ENCODE measurements at places on chromosomes 13 and 19.

GRCh38 chr19:13929340-13929739 lies 8.9 kb downstream of the PODNL1 start:
- no peak for DNase-seq

GRCh38 chr13:24145674-24146073 lies 14.8 kb upstream of the SPATA13 start:
- no peak for DNase-seq

GRCh38 chr13:109275852-109276251 lies 510.5 kb downstream of the IRS2 start:
- no peak for DNase-seq

DNA sequence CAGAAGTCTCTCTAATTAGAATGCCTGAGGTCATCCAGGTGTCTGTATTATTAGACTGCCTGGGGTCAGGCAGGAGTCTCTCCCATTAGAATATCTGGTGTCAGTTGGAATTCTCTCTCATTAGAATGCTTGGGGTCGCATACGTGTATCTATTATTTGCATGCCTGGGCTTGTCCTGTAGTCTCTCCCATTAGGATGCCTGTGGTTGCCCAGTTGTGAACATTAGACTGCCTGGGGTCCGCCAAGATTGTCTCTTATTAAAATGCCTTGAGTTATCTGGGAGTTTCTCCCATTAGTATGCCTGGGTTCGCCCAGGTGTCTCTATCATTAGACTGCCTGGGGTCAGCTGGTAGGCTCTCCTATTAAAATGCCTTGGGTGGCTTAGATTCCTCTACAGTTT lies 1494.7 kb downstream of the UQCRFS1 start:
- DNase-seq, result no peak

GRCh38 chr13:62087124-62087523 lies 671.5 kb upstream of the PCDH20 start:
- DNase-seq, result no peak

DNA sequence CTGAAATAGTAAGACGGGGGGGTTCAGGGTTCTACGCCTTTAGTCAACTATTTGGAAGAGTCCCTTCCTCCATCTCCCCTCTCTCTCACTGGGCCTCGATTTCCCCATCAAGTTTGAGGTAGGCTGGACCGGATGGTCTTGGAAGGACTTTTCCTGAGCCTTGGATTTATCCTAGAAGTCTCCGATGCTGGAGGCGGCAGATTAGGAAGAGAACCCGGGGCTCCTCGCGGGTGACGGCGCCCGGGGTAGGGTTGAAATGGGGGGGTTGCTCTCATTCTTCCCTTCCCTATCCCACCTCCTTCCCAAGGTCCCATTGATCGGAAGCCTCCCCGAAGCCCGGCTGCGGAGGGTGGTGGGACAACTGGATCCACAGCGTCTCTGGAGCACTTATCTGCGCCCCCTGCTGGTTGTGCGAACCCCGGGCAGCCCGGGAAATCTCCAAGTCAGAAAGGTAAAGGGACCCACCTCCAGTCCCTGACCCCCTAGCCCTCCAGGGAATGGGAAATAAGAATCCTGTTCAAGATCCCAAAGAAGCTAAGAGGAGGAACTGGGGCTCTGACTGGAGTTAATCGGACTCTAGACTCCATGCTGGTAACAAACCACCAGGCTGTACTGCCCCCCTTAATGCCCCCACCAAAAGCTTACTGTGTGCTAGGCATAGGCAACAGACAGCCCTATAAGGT lies 781 bp downstream of the QPCTL start:
- DNase-seq, result peak; percentile 56

- peak; percentile 13 for DNase-seq
Observed at GRCh38 chr13:46387064-46387851, at the start of gene RUBCNL. Gene RUBCNL, minus strand, starts transcription at chr13:46387252. Its CDS starts 14,777 bp downstream, at chr13:46372475.

DNA sequence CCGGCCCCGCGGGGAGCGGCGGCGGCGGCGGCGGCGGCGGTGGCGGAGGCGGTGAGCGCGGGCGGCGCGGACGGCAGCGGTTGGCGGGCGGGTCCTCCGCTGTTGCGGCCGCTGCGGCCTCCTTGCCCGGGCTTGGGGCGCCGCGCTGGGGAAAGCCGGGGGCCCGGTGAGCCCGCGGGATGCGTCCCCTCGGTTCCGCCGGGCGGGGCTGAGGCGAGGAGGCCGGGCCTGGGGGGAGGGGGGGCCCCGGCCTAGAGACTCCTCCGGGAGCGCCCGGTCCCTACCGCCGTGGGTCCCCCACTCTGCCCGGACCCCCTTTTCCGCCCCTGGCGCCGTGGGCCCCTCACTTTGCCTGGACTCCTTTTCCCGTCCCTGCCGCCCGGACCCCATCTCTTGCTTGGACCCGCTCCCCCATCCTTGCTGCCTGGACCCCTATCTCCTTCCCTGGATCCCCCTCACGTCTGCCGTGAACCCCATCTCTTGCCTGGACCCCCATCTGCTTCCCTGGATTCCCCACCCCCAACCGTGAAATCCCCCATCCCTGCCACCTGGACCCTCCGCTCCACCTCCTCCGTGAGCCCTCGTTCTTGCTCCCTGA lies 28.6 kb upstream of the NDUFS7 start:
- no peak for DNase-seq

DNA sequence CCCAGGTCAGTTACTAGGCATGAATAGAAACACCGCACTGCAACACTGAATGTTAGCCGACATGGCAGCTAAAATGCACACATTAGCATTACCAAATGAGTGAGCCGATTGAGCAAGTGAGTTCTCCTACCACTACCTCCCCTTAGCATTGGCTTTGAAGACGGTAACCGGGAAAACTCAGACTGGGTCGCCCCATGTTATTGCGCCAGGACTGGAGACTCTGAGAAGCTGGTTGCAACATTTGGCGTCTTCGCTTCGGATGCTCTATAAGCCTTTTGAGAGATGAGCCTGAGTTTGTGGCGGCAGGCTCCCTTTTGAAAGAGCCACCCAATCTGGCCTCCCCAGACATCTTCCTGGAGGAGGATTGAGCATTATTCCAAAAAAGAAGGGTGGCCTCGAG lies 68.5 kb upstream of the POMP start:
- DNase-seq, result no peak

DNA sequence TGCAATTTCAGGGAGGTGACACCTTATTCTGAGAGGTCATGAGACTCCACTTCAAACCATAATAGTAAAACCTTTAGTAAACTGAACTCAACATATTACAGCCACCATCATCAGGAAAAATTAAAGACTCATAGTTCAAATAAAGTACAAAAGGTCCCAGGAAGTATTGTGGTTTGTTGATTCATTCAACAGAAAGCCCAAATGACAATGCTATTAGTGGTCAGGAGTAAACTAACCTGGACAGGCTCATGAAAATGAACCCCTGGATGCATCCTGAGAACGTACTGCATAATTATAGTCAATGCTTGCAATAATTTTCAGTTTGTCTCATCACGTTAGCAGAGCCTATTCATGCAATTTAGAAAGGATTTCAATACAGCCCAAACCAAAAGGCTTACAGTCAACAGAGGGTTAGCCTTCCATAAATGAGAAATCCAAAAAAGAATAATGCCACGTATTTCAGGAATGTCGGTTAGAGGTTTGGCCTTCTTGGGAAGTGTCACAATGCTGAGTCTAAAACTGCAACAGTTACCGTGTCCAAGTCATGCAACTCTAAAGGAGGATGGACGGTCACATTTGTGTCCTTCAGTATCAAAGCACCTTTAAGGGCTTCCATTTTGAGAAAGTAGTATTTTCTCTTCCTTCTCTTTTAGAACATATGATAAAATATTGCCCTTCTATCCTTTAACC lies 280.8 kb downstream of the ABCC4 start:
- DNase-seq, result no peak

DNA sequence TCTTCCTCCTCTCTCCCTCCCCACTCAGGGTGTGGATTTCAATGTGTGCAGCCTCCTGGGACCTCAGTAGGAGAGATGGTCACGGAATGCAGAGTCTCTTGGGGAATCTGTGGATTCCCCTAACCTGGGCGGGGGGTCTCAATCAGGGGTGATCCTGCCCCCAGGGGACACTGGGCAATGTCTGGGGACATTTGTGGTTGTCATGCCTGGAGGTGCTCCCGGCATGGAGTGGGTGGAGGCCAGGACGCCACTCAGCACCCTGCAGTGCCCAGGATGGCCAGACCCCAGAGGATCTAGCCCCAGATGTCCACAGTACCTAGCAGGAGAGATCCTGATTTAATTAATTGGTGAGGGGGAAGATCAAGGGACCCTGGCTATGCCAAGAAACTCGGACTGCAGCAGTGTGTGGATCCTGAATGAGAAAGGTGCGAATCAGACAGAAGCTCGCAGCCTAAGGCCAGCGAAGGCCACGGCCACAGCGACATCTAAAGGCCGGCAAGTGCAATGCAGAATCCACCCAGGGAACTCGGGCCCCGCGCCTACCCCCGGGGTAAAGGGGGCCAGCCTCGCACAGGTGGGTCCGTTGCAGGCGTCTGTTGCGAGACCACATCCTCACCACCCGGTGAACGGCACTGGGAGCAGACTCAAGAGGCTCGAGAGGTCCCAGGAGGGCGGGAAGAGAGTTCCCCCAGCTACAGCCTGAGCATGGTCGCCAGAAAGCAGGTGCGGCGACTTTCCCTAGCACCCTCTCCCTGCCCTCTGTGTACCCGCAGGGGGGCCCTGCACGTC lies 88.8 kb downstream of the GNG7 start:
- peak; percentile 50 for DNase-seq

GRCh38 chr19:42480335-42481095 lies 37.8 kb upstream of the CXCL17 start:
- DNase-seq, result no peak

DNA sequence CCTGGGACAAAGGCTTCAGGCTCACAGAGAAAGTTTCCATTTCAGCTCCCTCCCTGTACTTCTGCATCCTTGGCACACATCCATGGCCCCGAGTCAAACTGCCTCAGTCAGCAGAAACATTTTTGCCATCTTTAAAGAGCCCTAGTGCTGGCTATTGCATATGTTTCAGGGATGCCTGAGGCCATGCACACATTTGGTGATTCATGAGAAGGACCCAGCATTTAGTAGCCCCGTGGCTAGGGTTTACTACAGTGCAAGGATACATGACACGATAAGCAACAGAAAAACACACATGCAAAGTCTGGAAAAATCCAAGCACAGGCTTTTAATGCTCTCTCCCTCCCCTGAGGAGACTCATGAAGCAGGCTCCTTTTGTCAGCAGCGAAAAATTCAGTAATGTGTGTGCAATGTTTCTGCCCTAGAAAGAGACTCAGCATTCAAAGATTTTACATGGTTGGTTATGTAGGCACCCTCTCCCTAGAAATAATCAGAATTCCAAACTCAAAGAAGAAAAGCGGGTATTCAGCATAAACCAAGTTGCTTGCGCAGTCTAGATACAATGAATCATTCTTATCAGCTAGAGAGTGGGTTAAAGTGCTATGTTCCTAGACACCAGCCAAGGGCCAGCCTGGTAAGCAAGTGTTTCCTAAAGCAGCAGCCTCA lies 17.6 kb downstream of the ACOD1 start:
- no peak for DNase-seq

DNA sequence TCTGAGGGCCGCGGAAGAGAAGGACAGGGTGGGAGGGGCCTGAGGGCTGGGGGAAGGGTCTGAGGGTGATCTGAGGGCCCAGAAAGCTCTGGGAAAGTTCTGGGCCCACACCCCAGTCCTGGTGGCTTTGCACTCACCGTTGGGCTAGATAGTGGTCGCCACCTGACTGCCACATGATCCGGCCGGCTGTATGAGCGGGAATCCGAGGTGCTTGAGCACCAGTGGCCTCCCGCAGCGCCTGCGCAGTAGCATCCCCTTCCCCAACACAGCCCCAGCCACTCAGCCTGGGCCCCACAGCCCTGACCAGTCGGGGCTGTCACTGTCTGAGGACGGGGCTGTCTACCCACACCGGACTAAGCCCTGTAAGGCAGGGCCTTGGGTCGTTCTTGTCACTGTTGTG lies 15.0 kb downstream of the PRODH2 start:
- no peak for DNase-seq

GRCh38 chr13:94550062-94550738 lies 45.8 kb downstream of the TGDS start:
- no peak for DNase-seq

DNA sequence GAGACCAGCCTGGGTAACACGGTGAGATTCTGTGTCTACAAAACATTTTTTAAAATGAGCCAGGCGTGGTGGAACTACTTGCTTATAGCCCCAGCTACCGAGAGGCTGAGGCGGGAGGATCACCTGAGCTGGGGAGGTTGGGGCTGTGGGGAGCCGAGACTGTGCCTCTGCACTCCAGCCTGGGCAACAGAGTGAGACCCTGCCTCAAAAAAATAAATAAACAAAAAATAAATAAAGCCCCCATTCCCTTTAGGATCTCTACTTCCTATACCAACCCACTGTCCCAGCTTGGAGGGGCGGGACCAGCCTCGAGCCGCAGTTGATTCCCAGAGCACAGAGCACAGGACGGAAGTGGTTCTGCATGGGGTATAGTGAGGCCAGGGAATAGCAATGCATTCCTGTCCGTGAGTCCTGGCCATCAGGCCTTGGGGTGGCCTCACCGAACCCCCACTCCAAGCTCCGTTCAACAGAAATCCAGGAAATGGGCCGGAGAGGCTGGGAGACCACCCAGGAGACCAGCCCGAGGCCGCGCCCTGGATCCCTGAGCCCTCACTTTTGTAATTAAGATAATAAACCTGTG lies 4.9 kb upstream of the PTBP1 start:
- DNase-seq, result no peak

DNA sequence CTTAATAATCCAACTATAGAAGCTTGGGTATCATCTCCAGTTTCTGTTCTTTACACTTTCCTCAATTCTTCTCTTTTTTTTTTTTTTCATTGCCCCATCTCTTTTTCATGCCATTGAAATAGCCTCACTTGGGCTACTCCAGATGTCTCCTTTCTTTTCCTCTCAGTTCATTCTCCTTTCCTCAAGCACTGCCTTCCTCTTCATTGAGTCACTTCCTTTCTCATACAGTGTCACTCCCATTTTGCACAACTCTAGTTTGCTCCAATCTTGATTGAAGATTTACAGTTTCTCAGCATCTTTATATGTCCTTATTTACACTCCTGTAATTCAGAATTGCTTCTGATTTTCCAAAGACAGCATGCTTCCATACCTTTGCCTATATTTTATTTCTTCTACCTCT lies 61.3 kb downstream of the IPO5 start:
- DNase-seq, result no peak

DNA sequence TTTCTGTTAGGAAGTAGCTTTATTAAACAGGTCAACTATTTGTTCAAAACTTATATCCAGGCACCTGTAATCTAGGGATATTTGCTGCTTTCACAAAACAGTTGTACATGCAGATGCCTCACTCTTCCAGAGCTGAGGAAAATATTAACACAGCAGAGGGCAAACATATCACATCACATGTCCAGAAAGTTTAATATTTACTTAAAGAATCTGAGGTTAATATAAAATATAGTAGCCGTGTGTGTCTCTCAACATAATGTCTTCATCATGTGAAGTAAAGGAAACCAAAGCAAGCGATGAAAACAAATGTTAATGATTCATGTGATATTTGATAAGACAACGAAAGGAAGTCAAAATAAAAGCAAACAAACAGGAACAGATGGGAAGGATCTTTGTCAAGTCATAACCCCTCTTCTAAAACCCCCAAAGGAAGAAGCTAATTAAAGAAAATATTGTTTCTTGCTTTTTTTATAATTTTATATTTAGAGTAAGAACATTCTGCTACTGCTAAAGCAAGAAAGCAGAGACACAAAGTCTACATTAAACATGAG lies 418.8 kb downstream of the DACH1 start:
- DNase-seq, result no peak
